Karpas-422 (cell line): ENCODE measurements at places on chromosomes 11 and 22. TPM values are rescaled to one million over a fixed set of nuclear protein-coding genes. Genes with fewer than 3 reads are reported as not detected.

The PVALB gene
- total RNA-seq, result not detected in 2 replicates

The P2RY2 gene
- not detected in 2 replicates for total RNA-seq

The KCNK4 gene
- not detected in 2 replicates for total RNA-seq

The NELL1 gene
- total RNA-seq, result 0.19 and 0.25 TPM in 2 replicates

The OR5M3 gene
- not detected in 2 replicates for total RNA-seq

The BLID gene
- not detected in 2 replicates for total RNA-seq

The PLCB3 gene
- total RNA-seq, result 5.7 and 12.7 TPM in 2 replicates

The CD3D gene
- total RNA-seq, result 3.7 and 5.7 TPM in 2 replicates

The DDTL gene
- 5.2 and 6.0 TPM in 2 replicates for total RNA-seq

The MS4A15 gene
- not detected in 2 replicates for total RNA-seq

The PPP6R3 gene
- 109 and 140 TPM in 2 replicates for total RNA-seq

The UNC93B1 gene
- total RNA-seq, result 71.1 and 112 TPM in 2 replicates

The MFRP gene
- not detected in 2 replicates for total RNA-seq

The ZNF280B gene
- total RNA-seq, result 2.5 and 10.3 TPM in 2 replicates

The GRK3 gene
- total RNA-seq, result 1.4 and 2.0 TPM in 2 replicates

The F2 gene
- total RNA-seq, result not detected in 2 replicates

The SREBF2 gene
- 159 and 190 TPM in 2 replicates for total RNA-seq

The FOXRED2 gene
- 4.8 and 9.9 TPM in 2 replicates for total RNA-seq

The FBLN1 gene
- total RNA-seq, result not detected in 2 replicates

The IL18 gene
- not detected in 2 replicates for total RNA-seq

The SCGB1C1 gene
- not detected in 2 replicates for total RNA-seq

The GALNT18 gene
- total RNA-seq, result not detected in 2 replicates

The DGCR6 gene
- 2.1 and 6.7 TPM in 2 replicates for total RNA-seq

The OLFML1 gene
- total RNA-seq, result not detected in 2 replicates

The RIC3 gene
- total RNA-seq, result not detected in 2 replicates

The DDIAS gene
- 9.3 and 26.8 TPM in 2 replicates for total RNA-seq

The C2CD2L gene
- total RNA-seq, result 10.1 and 11.9 TPM in 2 replicates

The TPBGL gene
- not detected in 2 replicates for total RNA-seq
